ENCODE measurements at places on chromosomes 6 and 20. TPM values are rescaled to one million over a fixed set of nuclear protein-coding genes. Genes with fewer than 3 reads are reported as not detected.

Gene SYNDIG1
- total RNA-seq: 10.4 TPM

Gene SLC22A16
- total RNA-seq: not detected

Gene NHSL1
- total RNA-seq: 57.8 TPM

Gene GNMT
- 0.54 TPM for total RNA-seq
